Thymus (tissue), 14 donors: ENCODE measurements at places on chromosomes 7 and 10. TPM values are rescaled to one million over a fixed set of nuclear protein-coding genes. Genes with fewer than 3 reads are reported as not detected.

GRCh38 chr7:365593-365992 is 75.6 kb downstream of the FOXL3 start:
- no peak for DNase-seq

Gene MICALL2
- 13.5 TPM for total RNA-seq

Gene FAM170B
- not detected for total RNA-seq

DNA sequence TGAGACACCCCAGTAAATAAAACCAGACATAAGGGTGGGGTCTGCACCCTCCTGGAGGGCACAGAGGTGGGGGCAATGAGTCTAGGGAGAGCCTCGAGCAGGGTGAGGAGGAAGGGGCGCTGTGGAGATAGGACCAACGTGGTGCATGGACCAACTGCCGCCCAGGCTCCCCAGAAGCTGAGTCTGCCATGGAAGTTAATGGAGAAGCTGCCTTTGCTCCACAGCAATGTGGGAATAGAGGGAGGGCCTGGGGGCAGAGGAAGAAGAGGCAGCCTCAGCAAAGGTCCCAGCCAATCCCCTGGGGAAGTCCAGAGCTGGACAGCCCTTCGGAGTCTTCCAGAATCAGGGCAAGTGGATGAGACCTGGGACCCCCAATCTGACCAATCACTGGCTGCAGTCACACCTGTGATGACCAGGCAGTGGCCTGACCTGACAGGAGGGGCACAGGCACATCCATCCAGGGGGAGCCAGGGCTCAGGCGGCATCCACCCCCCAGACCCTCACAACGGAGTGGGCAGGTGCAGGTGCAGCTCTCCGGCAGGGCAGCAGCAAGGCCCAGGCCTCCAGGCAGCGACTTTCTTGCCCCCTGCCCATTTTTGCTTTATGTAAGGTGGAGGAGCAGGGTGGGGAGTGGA is 242.2 kb upstream of the PPP2R2D start:
- DNase-seq: no peak

GRCh38 chr10:24156686-24157085 is 52.3 kb upstream of the KIAA1217 start:
- no peak for DNase-seq

- no peak for DNase-seq
These were observed 694.8 kb downstream of the KCNMA1 start for GRCh38 chr10:76942628-76943416.
